GM12878 (cell line): ENCODE measurements at places on chromosomes 3 and 15. TPM values are rescaled to one million over a fixed set of nuclear protein-coding genes. Genes with fewer than 3 reads are reported as not detected.

LHFPL4 gene
- 0.05 TPM in 1 of 2 replicates, not detected in the other for polyA plus RNA-seq

CLRN1 gene
- polyA plus RNA-seq, result not detected in 2 replicates

- no peak for DNase-seq
Observed at GRCh38 chr3:120645083-120645845, 36.8 kb downstream of the HGD start.

DNA sequence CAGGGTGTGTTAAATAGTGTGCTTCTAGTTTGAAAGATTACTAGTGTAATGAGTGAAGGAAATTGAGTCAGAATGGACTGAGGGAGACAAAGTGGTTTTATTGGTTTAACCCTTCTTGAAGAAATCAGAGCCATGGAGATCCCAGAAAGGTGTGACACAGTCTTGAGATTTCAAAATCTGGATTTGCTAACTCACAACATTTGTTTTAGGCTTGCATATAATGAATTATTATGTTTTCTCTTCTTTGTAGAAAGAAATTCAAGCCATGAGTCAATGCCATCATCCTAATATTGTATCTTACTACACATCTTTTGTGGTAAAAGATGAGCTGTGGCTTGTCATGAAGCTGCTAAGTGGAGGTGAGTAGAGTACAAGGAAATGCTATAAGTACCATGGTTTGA lies 25.1 kb downstream of the OXSR1 start:
- DNase-seq, result no peak

DNA sequence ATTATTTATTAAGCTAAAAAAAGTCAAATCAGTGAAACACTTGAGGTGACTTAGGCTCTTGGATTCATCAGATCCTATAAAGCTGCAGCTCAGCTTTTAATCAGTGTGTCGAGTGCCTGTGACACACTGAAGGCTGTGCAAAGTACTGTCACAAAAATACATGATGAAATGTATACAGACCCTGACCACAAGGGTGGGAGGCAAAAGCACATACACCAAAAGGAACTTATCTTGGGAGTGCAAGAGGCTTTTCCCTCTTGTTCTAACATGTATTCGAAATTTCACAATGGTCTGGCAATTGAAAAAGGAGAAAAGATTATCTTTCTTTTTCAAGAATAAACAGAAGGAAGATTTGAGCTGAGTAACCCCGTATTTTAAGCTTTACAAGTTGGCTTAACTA lies 35.9 kb downstream of the VGLL4 start:
- DNase-seq, result no peak
